ENCODE measurements at places on chromosomes 7 and 10.

DNA sequence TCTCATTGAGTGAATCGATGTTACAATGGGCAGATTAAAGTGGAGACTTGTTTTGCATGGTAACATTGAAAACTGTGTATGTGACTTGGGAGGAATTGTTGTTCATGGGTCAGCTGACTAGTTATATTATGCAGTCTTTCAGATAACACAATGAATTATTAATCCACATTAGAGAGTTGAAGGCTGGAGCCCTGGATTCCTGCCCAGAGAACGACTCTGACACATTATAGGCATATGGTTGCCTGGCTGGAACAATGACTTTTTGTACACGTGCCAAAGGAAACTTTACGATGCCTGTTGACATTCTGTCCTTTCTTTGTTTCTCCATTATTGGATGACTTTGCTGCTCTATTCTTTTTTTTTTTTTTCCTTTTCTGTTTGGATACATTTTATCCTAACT lies 52.3 kb upstream of the TMEM229A start:
- no peak for ATAC-seq

DNA sequence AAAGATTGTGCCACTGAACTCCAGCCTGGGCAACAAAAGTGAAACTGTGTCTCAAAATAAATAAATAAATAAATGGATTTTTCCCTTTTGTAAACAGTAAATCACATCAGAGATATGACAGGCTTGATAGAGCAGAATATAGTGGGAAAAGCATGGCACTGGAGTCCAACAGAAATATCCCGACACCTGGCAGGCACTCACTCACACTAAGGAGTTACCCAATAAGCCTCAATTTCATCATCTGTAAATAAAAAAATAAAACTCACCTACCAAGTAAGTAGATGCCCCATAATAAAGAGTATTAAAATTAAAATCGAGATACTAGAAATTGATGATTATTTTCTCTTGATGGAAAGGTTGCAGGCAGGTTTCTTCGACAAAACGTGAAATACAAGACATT lies 1.7 kb downstream of the ATE1 start:
- no peak for ATAC-seq

GRCh38 chr10:96585736-96586418 lies 935 bp downstream of the TM9SF3 start:
- no peak for ATAC-seq

DNA sequence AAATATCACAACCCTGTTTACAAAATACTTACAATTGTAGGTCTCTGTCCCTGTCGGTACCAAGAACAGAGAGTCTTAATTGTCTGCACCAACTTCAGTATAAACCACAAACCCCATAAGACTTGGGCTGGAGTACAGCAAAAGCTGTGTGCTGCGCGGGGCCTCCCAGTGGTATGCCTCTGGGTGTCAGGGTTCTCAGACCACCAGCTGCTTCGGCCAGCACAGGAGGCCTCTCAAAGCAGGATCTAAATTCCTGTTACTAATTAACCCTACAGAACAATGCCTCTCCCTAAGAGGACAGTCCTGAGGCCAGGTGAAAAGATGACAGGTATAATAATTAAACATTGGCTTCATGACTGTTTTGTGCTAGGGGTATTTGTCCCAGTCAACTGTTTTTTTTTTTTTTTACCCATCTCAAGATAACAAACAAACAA lies 957 bp upstream of the SVIL start:
- no peak for ATAC-seq

GRCh38 chr7:114916261-114916892 lies 5.5 kb upstream of the MDFIC start:
- ATAC-seq: no peak

GRCh38 chr7:9030976-9031375 lies 597.6 kb downstream of the NXPH1 start:
- ATAC-seq: no peak

GRCh38 chr7:112385516-112385915 lies 64.7 kb upstream of the IFRD1 start:
- ATAC-seq: no peak

GRCh38 chr7:129188892-129189660 lies 643 bp downstream of the SMO start:
- ATAC-seq: peak; percentile 68

- ATAC-seq: no peak
Measured at GRCh38 chr10:114022766-114023597, 20.7 kb upstream of the ADRB1 start.

- no peak for ATAC-seq
Measured at GRCh38 chr7:2947058-2947780, 96.4 kb downstream of the CARD11 start.

GRCh38 chr10:113305871-113306270 lies 247.0 kb upstream of the HABP2 start:
- ATAC-seq: no peak

DNA sequence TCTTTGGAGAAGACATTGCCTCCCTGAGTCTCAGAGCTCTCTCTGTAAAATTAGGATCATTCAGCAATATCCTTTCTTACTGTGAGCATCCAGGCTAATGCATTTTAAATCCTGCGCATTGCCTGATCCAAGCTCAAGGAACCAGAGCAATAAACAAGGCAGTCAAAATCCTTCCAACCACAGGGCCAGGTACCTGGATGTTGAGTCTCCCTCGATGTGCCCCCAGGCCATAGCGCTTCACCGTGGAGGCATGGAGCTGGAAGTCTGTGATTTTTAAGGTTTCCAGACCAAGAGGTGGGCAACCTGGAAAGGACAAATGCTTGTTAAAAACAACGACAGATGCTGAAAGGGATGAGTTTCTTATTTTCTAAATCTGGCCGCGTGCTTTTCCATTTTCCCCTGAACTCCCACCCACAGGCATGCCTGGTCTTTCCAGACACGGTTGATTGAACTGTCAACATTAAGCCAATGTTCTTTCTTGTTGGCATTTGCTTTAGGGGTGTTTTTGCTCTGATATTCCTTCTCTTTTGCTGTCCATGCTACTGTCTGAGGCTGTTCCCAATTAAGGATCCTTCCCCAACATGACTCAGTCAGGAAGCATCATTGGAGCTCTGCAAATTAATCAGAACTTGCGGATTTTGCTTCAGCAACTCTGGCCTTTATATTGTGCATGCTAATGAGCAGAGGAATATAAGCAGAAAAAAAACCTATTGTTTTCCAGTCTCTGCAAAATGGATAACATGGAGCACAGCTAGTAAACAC lies 29.0 kb downstream of the CPXM2 start:
- no peak for ATAC-seq

DNA sequence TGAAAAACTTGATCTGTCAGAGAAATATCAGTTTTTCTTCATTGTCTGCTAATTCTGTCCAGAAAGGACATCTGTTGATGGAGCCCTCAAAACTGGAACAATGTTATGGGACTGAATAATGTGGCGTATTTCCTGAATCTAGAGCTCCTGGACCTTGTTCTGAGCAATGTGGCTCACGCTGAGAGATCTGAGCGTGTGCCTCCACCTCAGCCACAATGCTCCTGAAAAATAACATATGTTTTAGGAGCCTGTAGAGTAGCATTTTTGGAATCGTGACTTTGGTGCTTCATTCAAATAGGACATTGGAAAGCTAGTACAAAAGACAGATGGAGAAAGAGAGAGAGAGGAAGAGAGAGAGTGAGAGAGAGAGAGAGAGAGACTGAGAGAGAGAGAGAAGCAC lies 110.3 kb downstream of the BMPER start:
- no peak for ATAC-seq

GRCh38 chr10:5618829-5619228 lies 47.6 kb downstream of the ASB13 start:
- peak; percentile 41 for ATAC-seq

DNA sequence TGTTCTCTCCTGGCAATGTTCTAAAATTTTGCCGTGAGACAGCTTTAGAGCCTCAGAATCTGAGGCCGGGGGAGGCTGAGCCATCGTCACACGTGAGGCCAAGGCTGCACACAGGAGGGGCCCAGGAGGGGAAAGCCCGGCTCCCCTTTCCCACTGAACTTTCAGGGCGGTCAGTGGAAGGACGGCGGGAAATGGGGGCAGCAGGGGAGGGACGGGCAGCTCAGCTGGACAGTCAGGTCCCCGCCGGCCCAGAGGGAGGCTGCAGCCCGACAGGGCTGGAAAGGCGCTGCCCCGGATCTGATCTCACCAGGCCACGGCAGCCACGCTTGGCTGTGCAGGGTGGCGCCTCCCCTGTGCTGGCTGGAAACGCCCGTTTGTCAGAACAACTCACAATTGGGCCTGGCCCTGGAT lies 43.3 kb upstream of the ADGRA1 start:
- peak; percentile 62 for ATAC-seq

GRCh38 chr7:113628948-113629847 lies 289.6 kb downstream of the PPP1R3A start:
- ATAC-seq: no peak

Measured in gastroesophageal sphincter (tissue), 4 donors.